ENCODE measurements at places on chromosomes 3 and 15.

DNA sequence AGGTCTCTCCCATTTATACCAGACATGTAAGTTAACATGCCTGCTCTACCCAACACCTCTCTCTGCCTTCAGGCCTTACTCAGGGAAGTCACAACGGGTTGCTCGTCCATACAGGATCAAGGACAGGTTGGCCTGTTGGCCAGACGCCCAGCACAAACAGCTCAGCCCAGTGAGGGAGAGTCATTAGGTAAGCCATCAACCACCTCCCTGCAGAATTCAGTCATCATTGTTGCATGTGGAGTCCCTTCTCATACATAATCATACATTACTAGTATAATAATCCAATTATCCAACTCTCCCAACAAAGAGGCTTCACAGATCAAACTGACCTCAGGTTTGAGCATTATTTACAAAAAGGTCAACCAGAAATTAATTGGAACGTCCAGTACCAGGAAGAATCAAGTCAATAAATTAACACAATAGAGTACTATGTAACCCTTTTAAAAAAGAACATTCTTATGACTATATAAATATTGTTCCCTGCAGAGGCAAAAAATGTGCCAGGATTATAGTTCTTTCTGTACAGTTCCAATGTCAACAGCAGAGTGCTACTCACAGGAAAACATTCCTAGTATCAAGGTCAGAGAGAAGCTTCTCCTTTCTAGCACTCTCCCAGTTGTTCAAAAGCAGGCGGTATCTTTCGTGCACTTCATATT lies 33.2 kb downstream of the HOMER2 start:
- DNase-seq: no peak

GRCh38 chr3:43523454-43524053 lies 98.3 kb downstream of the ANO10 start:
- DNase-seq: no peak

GRCh38 chr3:72227486-72228070 lies 442.6 kb upstream of the PROK2 start:
- DNase-seq: no peak

GRCh38 chr15:100108346-100108745 lies 233.4 kb downstream of the ADAMTS17 start:
- DNase-seq: no peak

DNA sequence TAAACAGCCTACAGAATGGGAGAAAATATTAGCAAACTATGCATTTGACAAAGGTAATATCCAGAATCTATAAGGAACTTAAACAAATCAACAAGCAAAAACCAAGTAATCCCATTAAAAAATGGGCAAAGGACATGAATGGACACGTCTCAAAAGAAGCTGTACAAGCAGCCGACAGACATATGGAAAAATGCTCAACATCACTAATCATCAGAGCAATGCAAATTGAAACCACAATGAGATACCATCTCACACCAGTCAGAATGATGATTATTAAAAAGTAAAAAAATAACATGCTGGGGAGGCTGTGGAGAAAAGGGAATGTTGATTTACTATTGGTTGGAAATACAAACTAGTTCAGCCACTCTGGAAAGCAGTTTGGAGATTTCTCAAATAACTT lies 30.7 kb upstream of the PPM1L start:
- DNase-seq: no peak

GRCh38 chr3:72490688-72491435 lies 357.4 kb downstream of the SHQ1 start:
- DNase-seq: no peak

GRCh38 chr3:192372616-192373015 lies 354.7 kb downstream of the FGF12 start:
- DNase-seq: no peak

GRCh38 chr3:142095841-142096240 lies 53.5 kb downstream of the TFDP2 start:
- DNase-seq: no peak

DNA sequence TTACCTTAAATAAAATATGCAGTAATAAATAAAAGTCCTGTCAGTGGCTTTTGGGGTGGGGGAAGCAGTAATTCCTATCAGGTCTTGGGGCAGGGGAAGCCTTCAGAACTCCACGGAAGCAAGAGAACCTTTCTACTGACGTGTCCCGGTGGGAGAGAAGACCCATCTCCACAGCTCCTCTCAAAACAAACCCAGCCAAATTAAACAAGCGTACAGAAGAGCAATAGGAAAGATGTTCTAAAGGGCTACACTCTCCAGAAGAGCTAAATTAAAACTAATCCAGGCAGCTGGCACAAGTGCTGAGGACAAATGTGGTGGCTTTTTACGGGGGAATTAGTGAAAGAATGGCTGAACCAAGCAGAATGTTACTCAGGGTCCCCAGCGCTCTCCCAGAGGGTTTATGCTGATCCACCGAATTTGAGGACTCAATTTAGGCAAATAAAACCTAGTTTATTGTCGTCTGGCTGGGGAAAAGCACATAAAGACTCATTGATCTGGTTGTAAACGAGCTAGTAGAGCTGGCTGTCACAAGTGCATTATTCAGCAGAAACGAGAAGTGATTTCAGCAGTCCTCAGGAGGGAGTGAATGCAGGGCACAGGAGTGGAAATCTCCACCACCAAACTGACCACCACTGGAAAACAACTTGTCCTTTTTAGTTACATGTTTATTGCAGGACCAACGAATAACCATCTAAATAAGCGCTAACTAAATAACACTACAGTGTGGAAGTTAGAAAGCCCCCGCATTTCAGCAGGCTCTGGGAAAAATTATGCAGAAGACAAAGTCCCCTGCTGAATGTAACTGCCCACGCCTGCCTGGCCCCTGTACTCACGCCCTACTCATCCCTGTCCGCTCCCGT lies 13.5 kb downstream of the BFSP2 start:
- no peak for DNase-seq

DNA sequence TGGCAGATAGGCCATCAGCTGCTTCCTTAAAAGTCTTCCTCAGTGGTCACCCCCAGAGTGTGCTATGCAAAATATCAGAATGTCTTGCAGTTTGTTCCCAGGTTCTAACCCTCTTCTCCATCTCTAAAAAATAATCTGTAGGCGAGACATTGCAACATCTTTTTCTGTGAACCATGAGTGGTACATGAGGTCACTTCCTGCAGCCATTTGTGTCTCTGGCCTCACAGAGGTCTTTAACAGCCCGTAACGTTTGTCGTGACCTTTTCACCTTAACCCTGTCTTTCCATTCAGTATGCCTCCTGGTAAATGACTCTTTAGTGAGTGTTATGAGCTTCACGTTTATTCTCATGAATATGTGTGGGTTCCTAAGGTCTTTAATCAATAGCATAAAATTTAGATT lies 145.4 kb downstream of the KLHL25 start:
- DNase-seq: no peak

DNA sequence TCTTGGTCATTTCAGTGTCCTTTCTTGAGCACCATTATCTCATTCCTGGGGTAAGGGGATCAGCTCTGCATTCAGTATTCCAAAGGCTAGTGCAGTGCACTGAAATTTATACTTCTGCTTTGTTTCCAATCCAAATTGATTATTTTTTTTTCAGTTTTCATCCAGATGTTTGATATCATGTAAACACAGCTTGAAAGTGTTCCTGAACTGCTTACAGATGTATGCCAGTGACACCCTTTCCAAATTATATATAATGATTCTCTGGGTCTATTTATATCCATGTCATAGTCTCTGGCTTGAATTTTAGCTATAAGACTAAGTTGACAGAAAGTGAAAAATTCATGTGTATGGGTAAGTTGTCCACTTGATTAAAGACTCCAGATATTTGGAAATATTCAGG lies 11.8 kb upstream of the TNFAIP8L3 start:
- no peak for DNase-seq

DNA sequence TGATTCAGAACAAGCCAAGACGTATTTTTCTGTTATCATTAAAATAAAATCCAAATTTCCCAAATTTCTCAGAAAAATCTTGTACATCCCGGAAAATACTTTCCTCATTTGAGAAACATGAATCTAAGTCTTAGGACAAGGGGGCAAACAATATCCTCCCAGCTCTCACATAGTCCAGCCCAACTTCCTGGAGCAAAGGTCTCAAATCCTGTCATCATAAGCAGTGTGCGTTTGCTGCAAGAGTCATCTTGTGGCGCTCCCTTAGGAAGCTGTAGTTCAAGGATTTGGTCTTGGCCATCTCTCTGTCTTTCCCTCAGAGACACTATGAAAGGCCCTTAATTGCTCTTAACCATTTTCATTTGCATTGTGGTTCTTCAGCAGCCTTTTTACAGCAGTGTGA lies 57.5 kb upstream of the GSK3B start:
- no peak for DNase-seq

DNA sequence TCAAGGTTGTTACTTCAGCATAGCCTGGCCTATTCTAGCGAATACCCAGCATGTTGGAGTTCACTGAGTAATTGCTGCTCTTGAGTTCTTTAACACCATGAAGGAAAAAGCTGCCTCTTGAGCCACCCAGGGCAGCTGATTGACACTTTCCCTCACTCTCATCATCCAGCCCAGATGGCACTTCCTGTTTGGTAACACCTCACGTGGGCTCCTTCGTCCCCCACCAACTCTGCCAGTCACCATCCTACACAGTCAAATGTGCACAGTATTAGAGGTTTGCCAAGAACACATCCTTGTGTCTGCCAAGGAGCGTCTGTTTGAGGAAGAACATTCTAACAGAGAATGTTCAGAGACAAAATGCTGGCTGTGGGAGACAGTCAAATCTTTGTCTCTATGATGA lies 266.3 kb downstream of the RPLP1 start:
- no peak for DNase-seq

DNA sequence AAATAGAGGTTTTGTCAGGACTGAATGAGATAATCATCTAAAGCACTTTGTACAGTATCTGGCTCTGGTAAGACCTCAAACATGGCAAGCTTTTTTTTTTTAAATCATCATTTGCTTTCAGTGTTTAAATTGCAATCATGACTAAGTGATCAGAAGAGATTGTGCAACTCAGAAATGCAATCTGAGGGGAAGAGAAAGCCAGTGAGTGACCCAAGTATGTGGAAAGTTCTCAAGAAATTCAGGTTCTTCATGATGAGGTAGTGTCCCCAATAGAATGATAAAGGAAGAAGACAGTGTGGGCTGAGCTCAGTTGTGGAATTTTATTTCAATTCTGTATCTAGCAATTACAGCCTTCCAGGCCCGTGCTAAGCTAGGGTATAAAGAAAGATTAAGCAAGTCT lies 132.2 kb upstream of the TBC1D5 start:
- no peak for DNase-seq

DNA sequence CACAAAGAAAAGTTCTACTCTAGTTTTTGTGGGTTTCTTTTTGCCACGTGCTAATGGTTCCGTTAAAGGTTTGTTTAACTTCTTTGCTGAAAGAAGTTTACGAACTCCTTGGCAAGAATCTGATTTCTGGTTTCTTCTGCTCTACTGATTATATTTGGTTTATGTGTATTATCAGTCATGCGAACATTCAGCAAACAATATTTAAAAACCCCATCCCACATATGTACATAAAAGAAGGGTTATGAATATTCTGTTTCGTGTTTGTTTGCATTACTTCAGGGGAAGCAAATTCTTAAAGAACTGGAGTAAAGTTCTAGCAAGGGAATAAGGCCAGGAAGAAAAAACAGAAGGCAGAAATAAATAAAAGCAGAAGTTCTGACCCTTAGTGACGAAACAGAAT lies 9.8 kb downstream of the LARS2 start:
- no peak for DNase-seq

DNA sequence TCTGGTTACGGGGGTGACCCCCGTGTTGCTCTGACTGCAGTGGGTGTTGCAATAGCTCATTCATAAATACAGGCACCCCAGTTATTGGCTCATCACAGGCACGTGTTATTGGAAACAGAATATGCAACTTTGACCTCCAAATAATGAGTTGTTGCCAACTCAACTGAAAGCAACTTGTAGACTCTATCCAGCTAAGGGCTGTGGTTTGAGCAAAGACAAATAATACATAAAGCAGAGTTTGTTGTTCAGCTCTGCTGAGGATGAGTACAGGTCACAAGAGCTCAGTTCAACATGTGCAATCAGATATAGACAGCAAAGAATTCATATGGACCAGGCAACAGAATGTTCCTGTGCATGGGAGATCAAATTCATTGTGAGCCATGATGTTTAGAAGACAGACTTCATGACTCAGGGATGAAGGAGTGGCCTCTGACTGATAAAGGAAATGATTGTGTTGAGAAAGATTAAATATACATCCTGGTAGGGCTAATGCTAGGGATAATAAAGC lies 87.6 kb upstream of the LRIG1 start:
- no peak for DNase-seq

- no peak for DNase-seq
Observed at GRCh38 chr15:51048308-51048707, 46.4 kb downstream of the TNFAIP8L3 start.

DNA sequence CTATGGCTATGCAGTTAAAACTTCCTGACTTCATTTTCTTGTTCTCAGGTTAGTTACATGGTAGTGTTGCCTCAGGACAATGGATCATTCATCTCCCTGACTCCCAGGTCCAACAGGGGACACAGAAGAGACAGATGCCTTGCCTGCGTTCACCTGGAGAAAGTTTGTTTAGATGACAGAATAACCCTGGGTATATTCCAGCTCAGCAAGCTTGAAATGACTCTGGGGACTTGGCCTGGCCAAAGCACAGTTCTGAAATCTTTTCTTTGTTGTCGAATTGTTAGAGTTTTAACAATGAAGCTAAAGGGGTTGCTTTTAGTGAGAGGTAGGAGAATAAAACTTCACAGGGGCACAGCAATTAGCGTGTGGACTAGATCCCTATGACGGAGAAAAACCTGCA lies 206.1 kb downstream of the PDZRN3 start:
- no peak for DNase-seq

- DNase-seq: no peak
Observed at GRCh38 chr3:46693892-46694226, 380 bp upstream of the ALS2CL start.

Measured in NCI-H460 (cell line).